ENCODE measurements at places on chromosomes 1 and 21. TPM values are rescaled to one million over a fixed set of nuclear protein-coding genes. Genes with fewer than 3 reads are reported as not detected.

DNA sequence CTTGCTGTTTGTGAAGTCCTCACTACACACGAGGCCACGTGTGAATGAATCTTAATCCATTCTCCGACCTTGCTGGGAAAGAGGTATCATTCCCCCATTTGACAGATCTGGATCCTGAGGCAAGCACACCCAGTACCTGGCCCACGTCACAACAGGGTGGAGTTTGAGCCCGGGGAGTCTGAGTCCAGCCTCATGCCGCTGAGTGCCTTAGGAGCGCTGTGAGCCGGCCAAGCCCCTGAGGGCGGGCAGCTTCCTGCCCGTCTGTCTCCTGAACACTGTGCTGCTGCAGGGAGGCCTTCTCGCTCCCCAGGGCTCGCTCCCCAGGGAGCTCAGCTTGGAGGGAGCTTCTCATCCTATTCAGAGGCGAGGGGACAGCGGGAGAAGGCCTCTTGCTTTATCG lies 29.7 kb downstream of the SLC45A1 start:
- peaks cover 65% of the 10 kb centered on the region for H3K36me3 ChIP-seq
- H3K27me3 ChIP-seq: no peaks in the 10 kb centered on the region
- no peak overlapping the region for H3K27ac ChIP-seq
- H3K4me3 ChIP-seq: no peak overlapping the region

The ADCY10 gene
- total RNA-seq: 0.33 TPM

DNA sequence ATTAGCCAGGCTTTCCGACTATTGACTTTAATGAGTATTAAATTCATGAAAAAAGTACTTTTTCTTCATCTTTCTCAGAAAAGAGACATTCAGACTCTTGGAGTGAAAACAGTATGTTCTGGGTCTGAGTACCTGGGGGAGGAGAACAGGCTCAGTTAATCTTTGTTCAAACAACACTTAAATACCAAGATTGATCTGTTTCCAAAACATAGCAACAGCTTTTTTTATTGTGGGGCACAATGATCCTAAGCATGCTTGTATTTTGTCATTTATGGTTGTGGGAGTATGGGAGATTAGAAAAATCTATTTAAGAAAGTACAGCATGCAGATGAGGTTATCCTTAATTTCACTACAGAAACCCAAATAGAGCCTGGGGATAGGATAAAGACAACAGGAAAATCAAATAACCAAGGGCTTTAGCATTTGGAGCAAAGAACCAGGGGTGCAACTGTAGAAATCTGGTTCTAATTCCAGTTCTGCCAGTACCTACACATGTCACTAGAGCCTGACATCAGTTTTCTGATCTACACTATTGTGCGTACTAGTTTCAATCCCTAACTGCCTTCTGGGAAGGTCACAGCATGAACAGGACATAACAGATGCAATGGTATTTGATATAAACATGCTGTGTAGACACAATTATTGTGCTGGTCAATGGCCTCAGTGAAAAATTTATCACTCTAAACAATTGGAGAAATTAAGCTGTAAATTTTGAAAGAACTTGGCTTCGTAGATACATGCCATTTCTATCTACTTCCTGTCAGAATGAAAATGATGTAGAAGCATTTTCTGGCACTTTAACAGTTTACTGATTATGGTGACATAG lies 91.2 kb downstream of the KCNK1 start:
- DNase-seq: no peak
- no peaks in the 10 kb centered on the region for H3K27me3 ChIP-seq
- H3K36me3 ChIP-seq: no peaks in the 10 kb centered on the region

DNA sequence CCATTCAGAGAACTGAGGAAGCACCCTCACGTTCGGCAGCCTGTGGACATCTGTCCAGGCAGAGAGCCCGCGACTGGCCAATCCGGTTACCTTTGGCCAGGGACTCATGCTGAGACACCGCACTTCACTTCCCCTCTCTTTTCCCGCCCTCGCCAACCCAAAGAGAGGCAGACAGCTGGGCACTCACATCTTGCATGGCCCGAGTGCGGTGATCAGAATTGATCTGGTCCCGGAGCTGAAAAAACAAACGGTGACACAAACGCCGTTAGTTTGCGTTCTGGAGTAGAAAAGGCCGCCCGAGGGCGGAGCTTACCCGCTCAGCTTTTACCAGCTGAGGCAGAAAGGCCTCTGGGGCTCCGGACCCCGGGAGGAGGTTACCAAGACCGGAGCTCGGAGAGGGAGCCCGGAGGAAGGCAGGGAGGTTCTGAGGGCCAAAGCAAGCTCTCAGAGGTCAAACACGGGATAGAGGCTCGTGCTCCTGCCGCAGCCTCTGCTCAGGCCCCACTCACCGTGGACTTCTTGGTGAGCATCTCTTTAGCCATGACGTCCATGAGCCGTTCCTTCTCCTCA lies 376 bp downstream of the SF3A3 start:
- no peaks in the 10 kb centered on the region for H3K27me3 ChIP-seq
- peak overlapping the region; percentile 71 for H3K27ac ChIP-seq
- H3K4me3 ChIP-seq: peak overlapping the region; percentile 96
- H3K36me3 ChIP-seq: peaks cover 26% of the 10 kb centered on the region

DNA sequence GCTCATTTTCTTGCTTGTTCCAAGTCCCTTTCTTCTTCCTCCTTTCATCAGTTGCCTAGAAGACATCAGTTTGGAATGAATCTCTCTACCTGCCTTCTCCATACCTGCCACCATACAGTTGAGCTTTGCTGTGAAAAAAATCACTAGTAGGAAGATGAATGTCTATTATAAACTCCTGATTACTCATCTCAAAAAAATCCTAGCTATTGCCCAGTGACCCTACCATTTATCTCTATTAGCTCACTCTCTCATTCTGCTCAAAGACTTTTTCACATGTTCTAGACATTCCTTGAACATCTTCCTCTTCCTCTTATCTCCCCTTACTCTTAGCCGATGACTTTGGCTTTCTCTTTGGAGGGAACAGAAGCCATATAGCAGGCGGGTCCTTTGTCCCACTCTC lies 49.7 kb upstream of the HMGB4 start:
- no peak for DNase-seq
- H3K27ac ChIP-seq: no peak overlapping the region
- H3K27me3 ChIP-seq: no peaks in the 10 kb centered on the region
- H3K36me3 ChIP-seq: peaks cover 6% of the 10 kb centered on the region

DNA sequence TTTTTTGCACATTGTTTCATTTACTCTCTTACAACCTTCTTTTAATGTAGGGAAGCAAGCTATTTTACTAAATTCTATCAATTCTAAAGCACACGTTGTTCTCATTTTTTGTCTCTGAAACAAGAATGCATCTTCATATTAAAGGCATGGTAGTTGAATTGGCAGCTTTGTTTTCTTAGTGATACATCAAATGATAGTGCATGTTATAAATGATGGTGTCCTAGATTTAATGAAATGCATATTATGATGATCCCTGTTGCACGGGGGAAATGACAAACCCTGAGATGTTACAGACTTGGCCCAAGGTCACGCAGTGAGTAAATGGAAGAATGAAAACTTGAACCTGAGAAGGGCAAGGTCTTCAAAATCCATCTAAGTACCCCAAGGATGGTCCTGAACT lies 213.1 kb downstream of the KAZN start:
- peaks cover 2% of the 10 kb centered on the region for H3K36me3 ChIP-seq
- no peaks in the 10 kb centered on the region for H3K27me3 ChIP-seq
- no peak overlapping the region for H3K27ac ChIP-seq
- no peak for DNase-seq

The CELA3A gene
- not detected for total RNA-seq

GRCh38 chr1:32289256-32289655 lies 2.6 kb upstream of the HDAC1 start:
- H3K27me3 ChIP-seq: no peaks in the 10 kb centered on the region
- no peak overlapping the region for H3K4me3 ChIP-seq
- H3K27ac ChIP-seq: no peak overlapping the region

DNA sequence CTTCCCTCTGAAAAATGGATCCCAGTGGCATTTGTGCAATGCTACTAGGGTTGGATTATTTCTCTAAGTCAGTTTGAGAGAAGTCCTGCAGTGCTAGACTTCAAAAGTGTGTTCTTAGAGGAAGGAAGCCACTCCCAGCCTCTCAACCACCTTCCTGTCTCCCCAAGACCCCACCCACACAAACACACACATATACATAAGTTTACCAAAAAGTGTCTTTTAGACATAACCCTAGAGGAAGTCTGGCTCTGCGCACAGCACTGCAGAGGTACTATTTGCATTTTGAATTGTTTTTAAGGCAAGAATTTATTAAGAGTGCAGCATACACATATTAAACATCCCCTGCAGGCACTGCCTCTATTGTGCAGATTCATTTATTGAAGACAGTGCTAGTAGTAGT lies 127.3 kb downstream of the HHIPL2 start:
- DNase-seq: no peak
- H3K27me3 ChIP-seq: no peaks in the 10 kb centered on the region
- no peaks in the 10 kb centered on the region for H3K36me3 ChIP-seq
- H3K4me3 ChIP-seq: no peak overlapping the region
- H3K27ac ChIP-seq: no peak overlapping the region
- H3K4me1 ChIP-seq: no peaks in the 10 kb centered on the region

DNA sequence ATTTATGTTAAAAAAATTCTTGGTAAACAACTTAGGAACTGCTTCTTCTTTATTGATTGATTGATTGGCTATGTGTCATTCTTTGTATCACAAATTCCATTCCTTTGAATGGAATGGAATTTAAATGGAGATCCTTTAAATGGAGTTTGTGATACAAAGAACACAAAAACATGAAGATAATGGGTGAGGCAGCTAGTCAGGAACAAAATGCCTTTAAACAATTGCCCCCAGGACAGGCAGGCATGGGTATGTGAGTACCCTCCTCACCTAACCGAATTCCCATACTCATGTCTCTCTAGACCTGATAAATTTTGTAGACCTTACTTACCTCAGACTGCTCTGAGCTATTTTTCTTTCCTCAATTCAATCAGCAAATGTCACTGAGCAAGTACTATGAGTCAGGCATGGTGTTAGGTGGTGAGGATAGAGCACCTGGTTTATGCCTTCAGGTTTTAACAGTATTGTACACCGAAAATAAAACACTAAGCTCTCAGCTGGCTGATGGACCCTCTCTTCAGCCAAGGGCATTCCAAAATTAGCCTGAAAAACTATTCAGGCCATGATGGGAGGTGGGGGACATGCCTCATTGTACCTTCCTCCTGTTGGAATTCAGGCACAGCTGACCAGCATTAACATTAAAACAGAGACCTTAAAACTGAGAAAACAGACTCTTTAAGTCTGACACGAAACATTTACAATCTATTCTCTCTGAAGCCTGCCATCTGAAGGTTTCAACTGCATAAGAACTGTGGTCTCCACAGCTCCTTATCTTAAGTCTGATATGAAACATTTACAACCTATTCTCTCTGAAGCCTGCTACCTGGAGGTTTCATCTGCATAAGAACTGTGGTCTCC lies 58.9 kb downstream of the OLFML3 start:
- DNase-seq: no peak
- no peaks in the 10 kb centered on the region for H3K27me3 ChIP-seq
- peaks cover under 1% of the 10 kb centered on the region for H3K4me1 ChIP-seq
- H3K36me3 ChIP-seq: no peaks in the 10 kb centered on the region

The ZNF695 gene
- 3.8 TPM for total RNA-seq
